ENCODE measurements at places on chromosomes 11 and 22.

DNA sequence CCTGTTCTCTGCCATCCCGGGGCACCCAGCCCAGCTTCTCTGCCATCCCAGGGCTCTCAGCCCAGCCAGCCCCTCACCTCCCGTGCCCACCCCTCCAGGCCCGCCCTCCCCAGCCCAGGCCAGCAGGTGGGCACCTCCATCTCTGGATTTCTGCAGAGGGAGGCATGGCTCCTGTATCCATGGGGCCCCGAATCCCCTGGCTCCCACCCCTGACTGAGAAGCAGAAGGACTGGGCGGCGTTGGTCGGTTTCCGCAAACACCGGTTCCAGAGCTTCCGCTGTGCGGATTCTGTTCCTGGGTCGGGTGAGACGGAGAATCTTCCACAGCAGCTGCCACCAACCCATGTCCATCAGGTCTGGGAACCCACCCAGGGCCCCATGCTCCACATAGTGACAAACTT, 240.3 kb downstream of the BRD1 start:
- DNase-seq = no peak

GRCh38 chr11:3903207-3903896, 47.9 kb downstream of the STIM1 start:
- DNase-seq = no peak

DNA sequence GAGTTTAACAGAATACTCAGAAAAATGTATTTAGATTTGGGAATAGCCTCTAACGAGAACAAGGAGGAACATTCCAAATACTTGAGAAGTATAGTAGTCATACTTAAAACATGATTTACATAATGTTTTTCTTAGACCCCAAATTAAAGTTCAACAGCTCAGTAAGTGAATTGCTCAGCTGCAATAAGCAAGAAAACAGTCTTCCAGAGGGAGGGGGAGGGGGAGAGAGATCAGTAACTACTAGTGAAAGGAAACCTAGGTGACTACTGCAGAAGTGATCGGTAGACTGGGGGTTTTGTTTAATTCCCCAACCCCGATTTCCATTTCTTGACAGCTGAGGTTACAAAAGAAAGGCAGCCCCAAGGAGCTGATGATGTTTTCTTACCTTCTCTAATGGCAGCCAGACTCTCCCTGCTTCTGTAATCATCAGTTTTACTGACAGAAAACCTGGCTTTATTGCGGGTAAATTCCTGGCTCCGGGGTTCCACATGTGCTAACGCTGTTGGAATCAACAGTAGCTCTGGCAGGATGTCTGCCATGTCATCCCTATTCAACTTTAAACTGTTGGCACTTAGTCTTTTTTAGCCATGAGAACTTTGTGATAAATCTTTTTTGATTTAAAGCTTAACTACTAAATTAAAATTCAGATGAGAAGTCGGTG, 82.4 kb upstream of the BIRC3 start:
- no peak for DNase-seq

- no peak for DNase-seq
These were observed 68.9 kb downstream of the MTMR3 start for GRCh38 chr22:29951791-29952413.

DNA sequence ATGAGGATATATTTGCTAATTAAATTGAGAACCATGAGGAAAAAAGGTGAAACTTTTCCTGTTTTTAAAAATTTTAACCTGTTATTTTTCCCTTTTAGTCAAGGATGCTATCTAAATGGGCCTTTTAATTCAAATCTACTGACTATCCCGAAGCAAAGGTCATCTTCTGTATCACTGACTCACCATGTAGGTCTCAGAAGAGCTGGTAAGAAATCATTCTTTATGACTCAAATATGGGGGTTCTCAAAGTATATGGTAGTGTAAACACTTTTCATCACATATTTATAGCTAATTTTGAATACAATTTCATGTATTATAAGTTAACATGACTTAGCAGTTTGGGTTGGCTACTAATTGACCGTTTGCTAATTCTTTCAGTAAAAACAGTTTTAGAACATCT, 88.2 kb downstream of the CYP2R1 start:
- no peak for DNase-seq

GRCh38 chr22:47139790-47140119, 377.3 kb downstream of the TBC1D22A start:
- no peak for DNase-seq

DNA sequence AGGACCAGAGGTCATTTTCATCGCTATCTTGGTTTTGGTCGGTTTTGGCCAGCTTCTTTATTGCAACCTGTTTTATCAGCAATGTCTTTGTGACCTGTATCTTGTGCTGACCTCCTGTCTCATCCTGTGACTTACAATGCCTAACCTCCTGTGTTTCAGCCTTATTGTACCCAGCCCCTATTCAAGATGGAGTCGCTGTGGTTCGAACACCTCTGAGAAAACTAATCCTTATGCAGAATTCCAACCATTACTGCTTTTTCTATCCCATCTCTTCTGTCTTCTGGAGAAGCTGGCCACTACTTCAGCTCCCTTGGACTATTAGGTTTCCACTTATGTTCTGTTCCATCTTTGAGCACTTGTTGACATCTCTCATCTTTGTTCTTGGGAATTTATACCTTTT, 62.6 kb downstream of the METTL15 start:
- DNase-seq = no peak

DNA sequence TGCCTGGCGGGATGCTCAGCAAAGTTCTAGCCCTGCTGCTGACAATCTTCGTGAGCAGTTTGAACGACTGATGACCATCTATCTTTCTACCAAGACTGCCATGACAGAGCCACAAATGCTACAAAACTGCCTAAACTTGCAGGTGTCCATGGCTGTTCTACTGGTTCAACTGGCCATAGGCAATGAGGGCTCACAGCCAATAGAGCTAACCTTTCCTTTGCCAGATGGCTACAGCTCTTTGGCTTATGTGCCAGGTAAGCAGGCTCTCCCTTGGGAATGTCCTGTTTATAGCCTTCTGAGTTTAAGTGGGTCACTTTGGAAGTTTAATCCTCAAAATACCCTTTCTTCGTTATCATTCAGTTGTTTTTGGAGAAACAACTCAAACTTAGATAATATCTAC, 20.1 kb downstream of the UBE4A start:
- no peak for DNase-seq

GRCh38 chr22:41369837-41370236, 11.9 kb upstream of the TEF start:
- no peak for DNase-seq

- DNase-seq = no peak
These were observed 74.7 kb upstream of the RRM1 start for GRCh38 chr11:4019891-4020290.

DNA sequence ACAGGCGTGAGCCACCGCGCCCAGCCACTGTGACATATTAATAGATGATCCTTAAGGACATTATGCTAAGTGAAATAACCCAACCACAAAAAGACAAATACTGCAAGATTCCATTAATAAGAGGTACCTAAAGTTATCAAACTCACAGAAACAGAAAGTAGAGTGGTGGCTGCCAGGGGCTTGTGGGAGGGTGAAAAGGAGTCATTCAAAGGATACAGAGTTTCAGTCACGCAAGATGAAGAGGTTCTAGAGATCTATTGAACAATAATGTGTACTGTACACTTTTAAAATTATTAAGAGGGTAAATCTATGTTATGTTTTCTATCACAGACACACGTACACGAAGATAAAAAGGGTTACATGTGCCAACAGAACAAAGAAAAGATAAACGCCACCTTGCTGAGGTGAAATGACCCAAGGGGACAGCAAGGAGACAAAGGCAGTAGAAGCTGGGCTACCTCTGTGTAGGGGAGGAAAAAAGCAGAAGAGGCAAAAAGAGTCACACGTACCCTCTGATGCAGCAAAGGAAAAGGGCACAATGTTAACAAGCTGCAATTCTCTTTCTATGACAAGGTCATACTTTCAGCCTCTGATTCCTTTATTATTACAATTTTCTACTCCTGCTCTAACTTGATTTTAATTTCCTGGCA, 65.3 kb downstream of the AMBRA1 start:
- no peak for DNase-seq

- DNase-seq = no peak
These were observed 102.9 kb upstream of the PAX6 start for GRCh38 chr11:31913985-31914384.

GRCh38 chr22:45511847-45512261, 9.2 kb downstream of the FBLN1 start:
- DNase-seq = no peak

DNA sequence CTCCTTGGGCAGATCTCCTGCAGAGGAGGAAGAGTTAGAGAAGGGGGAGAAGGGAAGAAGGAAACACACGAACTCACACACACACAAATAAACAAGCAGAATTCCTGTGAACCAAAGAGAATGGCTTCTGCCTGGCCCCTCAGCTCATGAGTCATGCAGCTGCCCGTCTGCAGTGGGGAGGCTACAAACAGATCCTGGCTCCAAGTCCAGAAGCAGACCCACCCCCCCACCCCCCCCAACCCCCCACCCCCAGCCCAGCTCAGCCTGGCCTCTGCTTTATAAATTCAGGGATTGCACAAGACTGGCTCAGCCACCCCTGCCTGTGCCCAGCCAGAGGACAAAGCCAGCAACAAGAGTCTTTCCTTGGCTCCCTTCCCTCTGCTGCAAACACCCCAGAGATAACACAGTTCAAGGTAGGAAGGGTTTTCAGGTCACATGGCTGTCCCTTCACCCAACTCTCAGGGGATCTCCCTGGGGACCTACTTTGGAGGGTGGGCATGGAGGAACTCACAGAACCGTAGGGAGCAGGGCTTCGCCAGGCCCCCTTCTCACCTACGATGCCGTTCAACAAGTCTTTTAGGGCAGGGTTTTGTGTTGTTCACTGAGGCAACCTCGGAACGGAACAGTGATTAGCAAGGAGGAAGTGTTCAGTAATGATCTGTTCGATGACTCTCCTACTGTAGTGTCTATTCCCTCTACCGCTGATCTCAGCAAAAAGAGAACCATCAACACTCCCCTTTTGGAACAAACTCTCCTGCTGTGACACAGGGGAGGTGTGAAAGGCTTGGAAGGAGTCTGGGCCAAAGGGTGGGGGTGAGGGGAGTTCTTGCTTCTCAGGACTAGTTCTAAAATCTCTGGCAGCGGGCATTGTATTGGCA, 35.5 kb downstream of the RPL27A start:
- DNase-seq = no peak

- no peak for DNase-seq
These were observed 11.8 kb downstream of the TBC1D10A start for GRCh38 chr22:30314915-30315314.

- DNase-seq = no peak
These were observed 140.2 kb downstream of the SNX19 start for GRCh38 chr11:130776061-130776419.

- no peak for DNase-seq
These were observed 1062.8 kb downstream of the DLG2 start for GRCh38 chr11:84564180-84564866.

GRCh38 chr11:61962213-61963015, 5.0 kb downstream of the FTH1 start:
- DNase-seq = no peak

DNA sequence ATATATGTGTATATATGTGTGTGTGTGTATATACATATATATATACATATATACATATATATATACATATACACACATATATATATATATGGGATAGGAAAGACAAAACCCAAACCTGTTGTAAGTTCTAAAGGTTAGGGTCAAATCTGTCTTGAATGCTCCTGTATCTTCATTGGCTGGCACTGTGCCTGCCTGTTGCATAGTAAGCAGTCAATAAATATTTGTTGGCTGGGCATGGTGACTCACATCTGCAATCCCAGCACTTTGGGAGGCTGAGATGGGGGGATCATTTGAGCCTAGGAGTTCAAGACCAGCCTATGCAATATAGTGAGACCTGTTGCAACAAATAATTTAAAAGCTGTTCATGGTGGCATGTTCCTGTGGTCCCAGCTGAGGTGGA, 205.4 kb downstream of the DBX1 start:
- DNase-seq = no peak

- no peak for DNase-seq
These were observed 40.7 kb upstream of the TTC12 start for GRCh38 chr11:113273720-113274119.

GRCh38 chr11:72808331-72808798, 5.8 kb upstream of the ATG16L2 start:
- DNase-seq = no peak

DNA sequence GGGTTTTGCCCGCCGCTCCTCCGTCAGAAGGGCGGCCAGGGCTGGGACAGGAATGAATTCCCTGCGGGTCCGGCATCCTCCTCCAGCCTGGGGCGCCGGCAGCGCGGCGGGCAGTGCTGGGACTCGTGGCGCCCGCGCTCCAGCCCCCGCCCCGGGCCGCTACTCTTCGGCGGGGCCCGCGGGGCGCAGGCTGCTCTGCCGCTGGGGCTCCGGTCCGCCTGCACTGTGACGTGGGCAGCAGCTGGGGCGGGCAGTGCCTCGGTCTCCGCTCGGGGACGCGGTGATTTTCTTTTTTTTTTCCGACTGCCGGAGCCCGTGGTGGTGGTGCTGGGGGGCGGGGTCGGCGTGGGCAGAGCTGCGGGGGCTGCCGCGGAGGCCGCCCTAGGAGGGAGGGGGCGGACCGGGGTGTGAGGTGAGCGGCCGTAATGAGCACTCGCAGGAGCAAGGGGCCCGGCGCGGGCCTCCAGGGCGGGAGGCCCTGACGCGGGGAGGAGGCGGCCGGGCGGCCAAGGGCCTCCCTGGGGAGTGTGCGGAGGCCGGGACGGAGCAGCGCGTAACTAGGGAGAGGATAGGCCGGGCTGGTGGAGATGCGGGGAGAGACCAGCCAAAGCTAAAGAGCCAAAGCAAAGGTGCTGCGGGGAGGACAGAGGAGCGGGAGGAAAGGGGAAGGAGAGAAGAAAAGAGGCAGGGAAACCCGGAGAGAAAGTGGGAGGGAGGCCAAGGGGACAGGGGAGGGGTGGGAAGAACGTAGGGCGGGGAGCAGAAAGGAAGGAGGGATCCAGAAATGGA, 73.3 kb upstream of the ZBED5 start:
- DNase-seq = peak; percentile 29

GRCh38 chr11:129237456-129237855, 45.3 kb upstream of the ARHGAP32 start:
- no peak for DNase-seq

- DNase-seq = no peak
These were observed 35.3 kb upstream of the CAT start for GRCh38 chr11:34403431-34403830.

GRCh38 chr11:12685229-12685628, 11.0 kb downstream of the TEAD1 start:
- DNase-seq = no peak

DNA sequence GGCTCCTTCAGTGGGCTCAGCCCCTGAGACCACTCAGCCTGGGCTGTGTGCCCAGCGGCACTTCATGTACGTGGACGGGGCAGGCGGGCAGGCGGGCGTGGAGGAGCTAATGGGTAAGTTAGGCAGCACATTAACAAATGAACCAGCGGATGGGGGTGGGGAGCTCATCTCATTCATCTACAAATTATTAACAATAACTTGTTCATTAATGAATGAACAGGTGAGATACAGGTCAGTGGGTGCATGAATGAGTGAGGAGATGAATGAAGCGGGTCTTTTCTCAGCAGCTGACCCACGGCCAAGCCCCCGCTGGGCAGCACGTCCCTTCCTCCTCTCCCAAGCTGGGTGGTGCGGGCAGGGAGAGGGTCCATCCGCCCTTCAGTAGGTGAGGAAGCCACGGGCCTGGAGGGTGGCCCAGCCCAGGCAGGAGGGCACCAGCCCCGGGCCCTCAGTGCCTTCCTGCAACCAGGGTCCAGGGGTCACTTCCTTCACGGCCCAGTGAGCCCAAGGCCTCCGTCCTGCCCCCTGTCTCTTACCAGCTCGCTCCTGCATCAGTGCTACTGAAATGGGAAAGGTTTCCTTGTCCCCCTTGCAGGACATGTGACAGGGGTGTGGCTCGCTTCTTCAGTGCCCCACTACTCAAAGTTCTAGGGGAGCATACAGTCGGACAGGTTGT, 60.5 kb upstream of the KCNQ1OT1 start:
- no peak for DNase-seq

Measured in stimulated activated CD8-positive, alpha-beta memory T cell treated with anti-CD3 and anti-CD28 coated beads, Interleukin-15, amount 100 ng/mL, for 4 hours (primary cell).